Stimulated activated CD8-positive, alpha-beta memory T cell treated with anti-CD3 and anti-CD28 coated beads, Interleukin-7, amount 100 ng/mL, for 1 hour (primary cell): ENCODE measurements at places on chromosomes 1 and 21.
A peak's percentile ranks its signal among the peaks of the same experiment; 100 is the strongest.

- DNase-seq, result no peak
Observed at GRCh38 chr21:32519945-32520874, 65.1 kb downstream of the TCP10L start.

GRCh38 chr1:214058076-214058475 lies 70.3 kb downstream of the PROX1 start:
- DNase-seq, result no peak

DNA sequence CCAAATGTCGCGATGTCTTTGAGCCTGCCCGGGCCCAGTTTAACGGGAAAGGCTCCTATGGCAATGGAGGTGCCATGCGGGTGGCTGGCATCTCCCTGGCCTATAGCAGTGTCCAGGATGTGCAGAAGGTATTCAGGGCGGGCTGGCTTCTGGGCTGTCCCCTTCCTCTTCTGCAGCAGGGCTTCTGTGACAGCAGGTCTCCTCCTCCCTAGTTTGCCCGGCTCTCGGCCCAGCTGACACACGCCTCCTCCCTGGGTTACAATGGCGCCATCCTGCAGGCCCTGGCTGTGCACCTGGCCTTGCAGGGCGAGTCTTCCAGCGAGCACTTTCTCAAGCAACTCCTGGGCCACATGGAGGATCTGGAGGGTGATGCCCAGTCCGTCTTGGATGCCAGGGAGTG lies 3.0 kb downstream of the ADPRS start:
- no peak for DNase-seq

GRCh38 chr1:44895919-44896734 lies 53.1 kb upstream of the PTCH2 start:
- no peak for DNase-seq

- DNase-seq, result no peak
Observed at GRCh38 chr1:21048462-21048861, 128.2 kb downstream of the EIF4G3 start.

DNA sequence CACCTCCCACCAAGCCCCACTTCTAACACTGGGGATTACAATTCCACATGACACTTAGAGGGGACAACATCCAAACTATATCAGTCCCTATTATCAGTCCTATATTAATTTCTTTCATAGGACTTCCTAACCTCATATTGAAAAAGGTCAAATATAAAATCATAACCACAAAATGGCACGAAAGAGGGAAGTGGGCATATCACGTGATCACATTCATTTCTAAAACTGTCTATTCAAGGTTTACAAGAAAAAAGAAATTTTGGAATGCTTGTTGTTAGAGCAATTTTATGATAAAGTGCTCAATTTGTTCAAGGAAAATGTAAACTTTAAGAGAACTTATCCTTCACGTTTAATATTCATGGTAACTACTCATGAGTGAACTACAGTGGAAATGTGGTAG lies 13.2 kb upstream of the CDC7 start:
- no peak for DNase-seq

GRCh38 chr1:164443166-164443565 lies 115.8 kb upstream of the PBX1 start:
- DNase-seq, result no peak

DNA sequence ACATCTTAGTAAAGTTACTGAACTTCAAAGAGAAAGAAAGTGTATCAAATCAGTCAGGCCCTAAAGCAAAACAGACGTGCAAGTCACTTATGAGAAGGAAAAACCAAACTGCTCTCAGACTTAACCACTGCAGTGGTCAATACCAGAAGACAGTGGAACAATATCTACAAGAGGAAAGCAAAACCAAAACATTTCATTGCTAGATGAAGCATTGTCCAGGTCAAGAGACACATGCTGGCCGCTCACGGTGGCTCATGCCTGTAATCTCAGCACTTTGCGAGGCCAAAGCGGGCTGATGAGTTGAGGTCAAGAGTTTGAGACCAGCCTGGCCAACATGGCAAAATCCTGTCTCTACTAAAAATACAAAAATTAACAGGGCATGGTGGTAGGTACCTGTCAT lies 82.0 kb upstream of the MROH9 start:
- DNase-seq, result no peak

DNA sequence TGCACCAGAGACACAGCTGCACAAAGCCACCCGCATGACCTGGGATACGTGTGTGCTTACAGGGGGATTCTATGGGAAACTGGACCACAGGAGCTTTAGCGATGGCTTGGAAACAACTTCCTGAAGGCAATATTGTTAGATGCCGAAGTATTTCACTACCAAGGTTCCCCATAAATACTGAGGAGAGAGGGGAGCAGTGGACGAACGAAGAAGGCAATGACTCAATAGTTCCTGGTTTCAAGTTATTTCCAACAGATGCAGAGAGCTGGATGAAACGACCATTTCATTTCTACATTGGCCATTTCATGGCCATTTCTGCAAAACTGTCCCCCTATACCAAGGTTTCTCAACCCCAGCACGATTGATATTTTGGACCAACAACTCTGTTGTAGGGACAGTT lies 61.3 kb downstream of the CD34 start:
- no peak for DNase-seq

GRCh38 chr21:42153746-42154145 lies 65.2 kb upstream of the ABCG1 start:
- no peak for DNase-seq

- DNase-seq, result no peak
Observed at GRCh38 chr1:25550683-25551310, 7.4 kb downstream of the LDLRAP1 start.

DNA sequence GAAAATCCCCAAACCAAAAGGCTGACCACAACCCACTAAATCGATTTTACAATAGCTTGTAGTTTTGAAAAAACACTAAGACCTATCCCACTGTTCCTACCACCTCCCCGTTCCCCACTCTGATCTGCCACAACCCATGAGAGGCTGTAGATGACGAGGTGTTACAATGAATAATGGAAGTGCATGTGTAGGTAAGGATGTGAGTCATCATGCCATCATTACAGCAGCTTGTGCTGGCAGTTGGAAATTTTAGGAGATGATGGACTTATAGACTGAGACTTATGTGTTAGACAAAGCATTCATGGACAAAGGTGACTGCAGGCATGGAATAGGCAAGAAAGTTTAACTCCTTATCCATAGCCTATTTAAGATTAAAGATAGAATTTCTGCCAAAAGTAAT lies 184.7 kb upstream of the CACYBP start:
- no peak for DNase-seq

GRCh38 chr1:220325306-220325995 lies 53.2 kb upstream of the RAB3GAP2 start:
- DNase-seq, result no peak

GRCh38 chr1:185956881-185957280 lies 222.7 kb downstream of the HMCN1 start:
- DNase-seq, result no peak

DNA sequence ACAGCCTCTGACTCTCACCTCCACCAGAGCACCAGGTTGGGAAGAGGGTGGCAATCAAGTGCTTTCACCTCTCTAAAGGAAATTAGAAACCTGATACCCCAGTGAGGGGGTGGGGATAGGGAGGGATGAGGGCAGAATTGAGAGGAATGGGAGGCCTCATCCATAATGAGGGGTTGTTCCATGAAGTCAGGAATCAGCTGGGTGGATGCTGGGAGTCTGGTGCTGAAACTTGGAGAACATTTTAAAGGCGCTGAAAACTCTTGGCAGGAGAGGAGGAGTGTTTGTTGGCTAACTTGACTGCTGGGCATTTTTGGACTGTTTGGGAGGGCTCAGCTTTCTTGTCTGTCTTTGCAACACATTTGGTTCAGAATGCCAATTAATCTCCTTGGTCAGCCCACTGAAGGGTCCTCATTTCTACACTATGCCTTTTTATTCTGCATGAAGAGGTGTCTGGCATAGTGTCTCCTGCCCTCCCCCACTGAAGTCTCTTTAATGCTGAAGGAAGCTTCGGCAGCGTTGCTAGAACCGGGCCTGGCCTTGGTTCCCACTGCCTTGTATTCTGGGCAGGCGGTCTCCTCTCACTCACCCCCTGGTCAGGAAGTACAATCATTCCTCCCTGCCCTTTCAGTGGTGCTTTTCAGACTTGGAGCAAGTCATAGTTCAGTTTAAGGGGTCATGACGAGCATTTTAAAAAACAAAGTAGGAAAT lies 2.2 kb downstream of the PHGDH start:
- no peak for DNase-seq

DNA sequence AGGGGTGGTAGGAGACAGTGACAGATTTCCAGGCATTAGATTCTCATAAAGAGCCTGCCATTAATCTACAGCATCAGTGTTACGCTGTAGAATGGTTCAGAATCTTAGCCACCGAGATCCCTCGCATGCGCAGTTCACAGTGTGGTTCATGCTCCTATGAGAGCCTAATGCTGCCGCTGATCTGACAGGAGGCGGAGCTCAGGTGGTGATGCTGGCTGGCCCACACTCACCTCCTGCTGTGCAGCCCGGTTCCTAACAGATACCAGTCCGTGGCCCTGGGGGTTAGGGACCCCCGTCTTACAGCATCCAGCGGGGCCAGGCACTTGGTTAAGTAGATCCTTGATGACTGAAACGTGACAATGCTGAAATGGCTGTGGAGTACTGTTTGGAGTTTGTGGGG lies 163.6 kb upstream of the C1orf21 start:
- no peak for DNase-seq

GRCh38 chr1:33158366-33158765 lies 23.5 kb downstream of the TRIM62 start:
- no peak for DNase-seq

- DNase-seq, result no peak
Observed at GRCh38 chr1:210695026-210695425, 366.3 kb downstream of the HHAT start.

- DNase-seq, result peak; percentile 28
Observed at GRCh38 chr1:53485478-53486394, 26.5 kb downstream of the DMRTB1 start.
